Skeletal muscle cell (primary cell): ENCODE measurements at places on chromosomes 1 and 21.

DNA sequence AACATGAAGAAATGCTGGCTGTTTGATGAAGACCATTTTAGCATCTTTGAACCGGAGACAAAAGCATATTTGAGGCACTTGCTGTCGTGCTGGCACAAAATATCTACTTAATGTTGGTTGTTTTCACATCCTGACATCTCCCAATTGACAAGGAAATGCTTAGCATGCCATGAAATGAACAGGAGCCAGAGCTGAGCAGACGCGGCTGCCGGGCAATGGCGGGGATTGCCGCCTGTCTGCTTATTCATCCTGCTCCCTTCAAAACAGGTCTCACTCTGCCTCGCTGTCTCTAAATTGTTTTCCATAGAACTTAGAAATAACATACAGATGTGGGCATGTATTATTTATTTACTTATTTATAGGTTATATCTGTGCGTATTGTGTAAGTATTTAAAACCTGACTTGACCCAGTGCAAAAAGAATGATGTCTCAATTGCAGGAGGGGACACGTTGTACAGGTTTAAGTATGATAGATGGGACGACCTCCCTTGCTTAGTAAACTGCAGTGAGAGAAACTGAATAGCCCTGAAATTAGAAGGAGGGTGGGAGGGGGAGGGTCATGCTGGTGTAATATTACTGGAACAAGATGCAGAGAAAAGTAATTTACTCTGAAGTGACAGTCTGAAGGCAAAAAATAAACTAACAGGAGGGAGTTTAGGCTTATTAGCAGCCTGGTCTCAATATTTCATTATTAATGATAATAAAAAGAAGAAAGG lies 590.4 kb upstream of the PLXNA2 start:
- DNase-seq, result no peak

DNA sequence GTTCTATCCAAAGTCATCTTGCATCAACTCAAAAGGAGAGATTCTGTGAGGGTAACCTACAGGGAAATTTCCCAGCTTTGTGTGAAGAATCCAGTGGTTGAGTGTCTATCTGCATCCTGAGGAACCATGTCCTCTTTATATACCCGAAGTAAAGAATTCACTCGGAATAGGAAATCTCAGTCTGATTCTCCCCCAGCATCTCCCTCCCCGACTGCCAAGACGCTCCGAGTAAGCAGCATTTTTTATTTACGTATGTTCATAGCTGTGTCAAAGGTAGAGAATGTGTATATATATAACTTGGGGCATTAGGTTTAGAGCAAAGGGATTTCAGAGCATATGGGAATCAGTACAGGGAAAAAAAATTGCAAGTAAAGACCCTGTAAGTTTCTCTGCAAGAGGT lies 170.2 kb downstream of the SYT2 start:
- DNase-seq, result no peak

DNA sequence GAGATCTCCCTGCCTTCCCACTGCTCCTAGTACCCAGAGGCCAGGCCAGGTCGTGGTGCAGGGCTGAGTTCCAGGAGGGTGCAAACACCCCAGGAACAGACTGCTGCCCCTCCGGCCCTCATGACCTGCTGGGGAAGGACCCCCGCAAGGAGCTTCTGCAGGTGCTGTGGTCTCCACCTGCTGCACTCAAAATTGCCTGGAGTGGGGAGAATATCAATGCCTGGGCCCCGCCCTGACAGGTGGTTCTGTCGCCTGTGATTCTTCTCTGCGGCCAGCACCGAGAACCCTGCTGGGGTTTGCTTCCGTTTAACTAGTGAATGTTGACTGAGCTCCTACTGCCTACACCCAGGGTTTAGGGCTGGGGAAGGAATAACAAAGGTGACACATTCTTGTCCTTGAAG lies 2.1 kb upstream of the TFF3 start:
- no peak for DNase-seq

DNA sequence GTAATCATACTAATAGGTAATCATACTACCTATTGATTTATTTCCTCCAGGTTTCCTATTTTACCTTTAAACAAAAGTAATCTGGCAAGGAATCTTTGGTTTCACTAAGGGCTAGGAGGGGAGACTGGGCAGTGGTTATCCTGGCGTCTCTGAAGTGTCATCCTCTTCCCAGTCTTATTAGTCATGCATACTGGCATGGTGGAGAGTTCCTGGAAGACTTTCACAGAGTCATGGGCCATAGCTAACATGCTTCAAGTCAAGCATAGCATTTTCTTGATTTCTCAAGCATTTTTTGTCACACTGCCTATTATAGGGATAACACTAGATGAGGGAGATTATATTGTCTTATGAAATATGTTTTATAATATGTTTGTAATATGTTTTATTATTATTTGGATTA lies 64.0 kb upstream of the ASB17 start:
- DNase-seq, result no peak

DNA sequence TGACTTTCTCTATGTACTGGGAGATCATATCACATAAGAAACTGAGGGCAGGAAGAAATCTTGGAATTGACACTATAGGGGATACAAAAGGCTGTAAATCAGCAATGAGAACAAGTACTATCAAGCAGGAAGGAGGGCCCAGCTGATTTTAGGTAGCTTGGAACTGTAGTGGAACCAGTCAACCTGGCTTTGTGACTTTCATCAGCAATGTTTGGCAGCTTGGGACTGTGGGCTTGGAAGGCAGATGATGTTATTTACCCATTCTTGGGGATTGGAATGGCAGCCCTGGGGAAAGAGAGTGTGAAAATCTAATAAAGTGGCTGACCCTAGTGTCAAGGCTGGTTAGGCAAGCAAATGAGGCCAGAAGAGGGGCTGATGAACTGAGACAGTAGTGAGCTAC lies 1073.3 kb downstream of the ADGRL2 start:
- no peak for DNase-seq

DNA sequence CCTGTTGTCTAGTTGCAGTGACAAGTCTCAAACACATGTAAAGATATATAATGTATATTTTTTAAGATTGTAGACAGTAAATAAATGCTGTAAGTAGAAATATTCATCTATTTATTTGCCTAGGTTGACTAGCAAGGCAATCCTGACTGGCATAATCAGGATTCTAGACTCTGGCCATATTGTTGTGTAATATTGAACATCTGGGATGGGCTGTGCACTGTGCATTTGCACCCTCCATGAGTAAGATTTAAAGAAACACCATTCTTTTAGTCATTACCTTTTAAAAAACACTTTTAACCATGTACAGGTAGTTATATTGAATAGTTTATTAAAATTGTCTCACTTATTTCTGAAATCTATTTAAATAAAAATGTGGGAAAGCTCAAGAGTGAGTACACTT lies 32.4 kb downstream of the RASAL2 start:
- no peak for DNase-seq

- no peak for DNase-seq
Measured at GRCh38 chr21:45064618-45065399, 9.6 kb upstream of the ADARB1 start.

DNA sequence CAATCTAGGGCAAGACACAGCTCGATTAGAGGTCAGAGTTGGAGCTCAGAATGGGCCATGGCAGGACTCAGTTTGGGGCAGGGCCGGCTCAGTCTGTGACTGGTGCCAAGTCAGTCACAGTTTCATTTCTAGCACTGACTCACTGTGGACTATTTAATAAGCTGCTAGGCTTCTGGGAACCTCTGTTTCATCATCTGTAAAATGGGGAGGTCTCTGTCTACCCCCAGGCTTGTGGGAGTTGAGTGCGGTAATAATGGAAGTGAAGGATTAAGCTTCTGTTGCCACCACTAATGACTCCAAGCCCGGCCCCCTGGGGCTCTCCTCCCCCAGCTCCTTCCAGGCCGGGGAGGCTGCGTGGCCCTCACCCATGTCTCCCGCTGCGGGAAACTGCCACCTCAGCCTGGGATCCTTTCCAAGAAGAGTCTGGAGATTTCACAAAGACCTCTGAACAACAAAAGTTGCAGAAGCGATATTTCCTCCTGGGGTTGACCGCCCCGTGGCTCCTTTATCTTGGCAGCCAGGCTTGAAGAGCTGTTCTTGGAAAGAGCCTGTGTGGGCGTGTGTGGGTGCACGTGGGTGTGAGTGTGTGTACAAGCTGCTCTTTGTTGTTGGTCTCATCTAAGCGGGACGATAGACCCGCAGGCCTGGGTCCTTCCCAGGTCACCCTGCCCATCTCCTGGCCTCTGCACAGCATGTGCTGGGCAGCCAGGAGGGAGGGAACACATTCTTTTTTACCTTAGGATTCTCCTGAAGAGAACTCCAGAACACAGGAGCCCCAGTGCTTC lies 29.1 kb downstream of the KNCN start:
- DNase-seq, result peak; percentile 51

DNA sequence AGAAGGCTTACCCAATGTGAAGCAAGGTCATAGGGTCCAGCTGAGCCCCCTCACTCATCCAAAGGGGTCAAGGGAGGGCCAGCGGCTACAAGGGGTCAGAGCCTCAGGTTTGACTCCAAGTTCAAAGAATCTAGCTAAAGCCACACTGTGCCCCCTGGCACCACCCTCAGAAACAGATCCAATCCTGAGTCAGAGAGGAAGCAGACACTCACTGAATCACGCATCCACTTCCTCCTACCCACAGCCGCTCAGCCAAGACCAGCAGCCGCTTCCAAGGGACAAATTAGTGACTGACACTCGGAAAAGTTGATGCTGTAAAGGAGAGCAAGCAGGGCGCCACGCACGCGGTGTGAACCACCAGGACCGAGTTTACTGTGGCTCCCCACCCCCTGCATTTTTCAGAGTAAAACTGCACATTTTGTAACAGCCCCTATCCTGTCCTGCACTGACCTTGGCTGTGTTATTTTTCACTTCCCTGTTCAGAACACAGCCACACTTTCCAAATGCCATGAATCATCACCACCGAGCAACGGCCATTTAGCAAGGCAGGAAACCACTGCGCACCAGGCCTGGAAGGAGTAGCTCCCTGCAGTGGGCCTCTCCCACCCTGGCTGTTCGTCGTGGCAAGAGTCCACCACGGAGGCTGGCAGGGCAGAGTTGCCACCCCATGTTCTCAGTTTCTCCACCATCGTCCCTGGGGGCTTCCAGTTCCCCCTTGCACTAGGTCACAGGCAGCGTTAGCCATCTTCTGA lies 147.8 kb downstream of the TOMM20 start:
- DNase-seq, result peak; percentile 94

GRCh38 chr1:195962051-195962450 lies 646.2 kb downstream of the KCNT2 start:
- DNase-seq, result no peak

DNA sequence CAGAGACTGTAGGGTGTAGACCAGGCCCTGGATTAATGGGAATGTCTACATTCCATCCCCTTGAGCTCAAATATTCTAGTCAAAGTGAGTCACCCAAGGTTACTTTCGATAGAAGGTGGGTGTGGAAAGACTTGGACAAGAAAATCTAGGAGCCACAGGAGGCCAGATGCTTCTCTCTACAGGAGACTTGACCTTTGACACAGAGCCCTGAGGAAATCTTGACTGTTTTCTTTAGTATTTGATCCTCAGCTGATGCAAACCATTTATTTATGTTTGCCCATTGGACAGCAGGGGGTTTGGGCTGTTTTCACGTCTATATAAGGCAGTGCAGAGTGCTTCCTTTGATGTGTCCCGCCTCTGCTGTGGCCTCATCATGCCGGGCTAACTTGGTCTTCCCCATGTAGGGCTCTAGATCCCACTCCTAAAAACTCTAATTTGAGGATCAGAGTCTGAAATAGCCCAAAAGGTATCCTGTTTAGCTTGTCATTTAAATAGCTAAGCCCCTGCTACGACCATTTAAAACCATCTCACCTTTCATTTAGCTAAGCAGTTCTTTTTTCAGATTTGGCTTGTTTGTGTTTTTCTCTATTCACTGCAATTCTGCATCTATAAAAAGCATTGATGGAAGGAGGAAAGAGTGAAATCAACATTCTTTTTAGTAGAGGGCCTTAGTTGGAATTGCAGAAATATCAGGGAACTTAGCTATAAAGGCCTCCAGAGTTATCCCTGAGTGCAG lies 15.5 kb upstream of the MAP3K7CL start:
- DNase-seq, result peak; percentile 75

DNA sequence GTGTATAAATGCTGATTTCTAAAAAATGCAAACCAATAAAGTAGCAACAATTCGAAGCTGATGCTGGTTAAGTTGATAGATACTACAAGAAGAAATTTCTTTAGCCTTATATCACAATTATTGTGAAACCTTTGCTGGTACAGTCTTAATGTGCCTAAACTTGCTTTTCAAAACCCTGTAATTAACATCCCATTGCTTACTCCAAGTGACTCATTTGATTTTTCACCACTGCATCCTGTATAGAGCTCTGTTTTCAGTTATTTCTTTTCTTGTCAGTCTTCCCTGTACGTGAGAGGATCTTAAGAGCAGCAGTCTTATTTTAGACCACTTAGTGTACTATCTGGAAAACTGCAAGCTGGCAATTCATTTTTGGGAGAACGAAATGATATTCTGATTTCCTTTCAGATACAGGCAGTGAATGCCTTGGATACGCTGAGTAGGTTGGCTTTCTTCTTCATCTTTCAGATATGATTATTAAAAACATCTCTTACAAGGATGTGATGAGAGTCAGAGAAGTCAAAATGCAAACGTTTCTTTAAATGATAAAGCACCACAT lies 210.3 kb downstream of the KCTD3 start:
- DNase-seq, result peak; percentile 12

GRCh38 chr1:192966073-192966472 lies 93.1 kb downstream of the UCHL5 start:
- DNase-seq, result no peak

DNA sequence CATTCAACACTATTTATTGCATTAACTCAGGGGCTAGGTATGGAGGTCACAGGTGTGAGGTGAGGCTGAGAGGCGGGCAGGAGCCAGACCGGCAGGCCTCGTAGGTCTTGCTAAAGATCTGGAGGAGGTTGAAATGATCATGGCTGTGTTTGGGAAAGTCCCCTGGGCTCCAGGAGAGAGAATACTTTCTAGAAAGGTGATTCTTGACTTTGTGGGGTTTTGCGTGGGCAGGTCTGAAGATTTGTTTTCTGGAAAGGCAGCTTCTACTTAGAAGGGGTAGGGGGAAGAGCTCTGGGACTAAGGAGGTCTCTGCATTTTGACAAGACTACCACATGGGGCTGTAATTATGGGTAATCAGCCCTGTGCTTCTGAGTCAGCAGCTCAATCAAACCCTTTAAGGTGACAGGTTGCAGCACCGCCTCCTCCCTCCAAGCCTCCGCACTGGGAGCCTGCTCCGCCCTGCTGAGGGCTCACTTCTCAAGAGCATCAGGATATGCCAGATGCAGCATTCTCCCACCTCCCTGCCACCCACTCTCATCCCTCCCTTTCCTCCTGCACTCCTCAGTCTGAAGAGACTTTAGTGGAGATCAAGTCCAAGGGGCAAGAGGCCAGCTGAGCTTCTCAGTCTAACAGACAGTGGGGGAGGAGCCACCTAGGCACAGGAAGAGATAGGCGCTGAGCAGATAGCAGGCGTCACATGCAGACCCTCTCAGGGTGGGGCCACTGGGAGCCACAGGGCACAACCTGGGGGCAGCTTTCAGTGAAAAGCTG lies 30.5 kb downstream of the SLC30A1 start:
- DNase-seq, result no peak
